ENCODE measurements at places on chromosomes 3 and 15. TPM values are rescaled to one million over a fixed set of nuclear protein-coding genes. Genes with fewer than 3 reads are reported as not detected.

DNA sequence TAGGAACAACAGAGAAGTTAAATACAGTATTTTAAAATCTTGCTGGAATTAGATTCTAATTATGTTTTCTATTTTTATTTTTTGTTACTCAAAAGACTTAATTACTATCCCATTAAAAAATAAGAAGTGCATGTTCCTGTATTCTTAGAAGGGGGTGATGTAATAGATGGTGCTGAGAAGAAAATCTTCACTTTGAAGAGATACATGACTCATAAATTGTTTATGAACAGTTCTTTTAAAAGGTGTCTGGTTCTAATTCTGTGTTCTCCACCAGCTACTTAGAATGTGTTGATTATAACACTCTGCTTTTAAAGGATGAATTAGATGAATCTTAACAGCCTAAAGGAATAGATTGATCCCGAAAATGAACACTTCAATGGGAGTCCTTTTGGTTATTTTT is 8.2 kb downstream of the RCN2 start:
- DNase-seq: no peak

DNA sequence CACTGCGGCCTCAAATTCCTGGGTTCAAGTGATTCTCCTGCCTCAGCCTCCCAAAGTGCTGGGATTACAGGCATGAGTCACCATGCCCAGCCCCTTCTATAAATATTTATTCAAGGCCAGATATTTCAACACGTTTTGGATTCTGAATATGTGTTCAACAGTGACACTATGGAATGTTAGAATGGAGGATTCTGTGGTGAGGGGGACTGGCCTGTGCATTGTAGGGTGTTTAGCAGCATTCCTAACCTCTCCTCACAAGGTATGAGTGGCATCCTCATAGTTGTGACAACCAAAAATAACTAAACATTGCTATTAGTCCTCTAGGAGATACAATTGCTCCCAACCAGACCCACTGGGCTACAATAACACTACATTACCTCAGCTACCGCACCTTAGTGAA is 104.0 kb upstream of the ATP10A start:
- DNase-seq: no peak

GRCh38 chr15:71685420-71685993 is 124.8 kb upstream of the NR2E3 start:
- DNase-seq: no peak

Gene GOLGA6C
- 0.60 TPM for total RNA-seq

DNA sequence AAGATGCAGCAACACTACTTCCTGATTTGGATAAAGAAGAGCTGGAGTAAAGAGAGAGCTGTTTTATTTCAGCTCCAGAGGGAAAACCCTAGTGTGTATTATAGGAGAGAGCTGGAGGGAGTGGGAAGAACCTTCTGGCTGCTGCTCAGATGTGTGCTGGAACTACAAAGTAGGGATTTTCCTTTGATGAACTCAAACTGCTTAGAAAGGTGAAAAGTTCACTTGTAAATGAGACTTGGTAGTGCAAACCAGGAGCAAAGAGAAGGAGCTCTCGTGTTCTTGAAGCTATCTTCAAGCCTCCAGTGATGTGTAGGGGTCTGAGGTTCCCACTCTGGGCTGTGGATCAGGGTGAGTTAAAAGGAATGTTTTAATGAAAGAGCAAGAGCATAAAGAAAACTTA is 110.4 kb downstream of the EDEM1 start:
- DNase-seq: no peak

Gene SLC27A2
- total RNA-seq: 5.6 TPM
